Osteocyte (in vitro differentiated cells): ENCODE measurements at places on chromosomes 4 and X.

DNA sequence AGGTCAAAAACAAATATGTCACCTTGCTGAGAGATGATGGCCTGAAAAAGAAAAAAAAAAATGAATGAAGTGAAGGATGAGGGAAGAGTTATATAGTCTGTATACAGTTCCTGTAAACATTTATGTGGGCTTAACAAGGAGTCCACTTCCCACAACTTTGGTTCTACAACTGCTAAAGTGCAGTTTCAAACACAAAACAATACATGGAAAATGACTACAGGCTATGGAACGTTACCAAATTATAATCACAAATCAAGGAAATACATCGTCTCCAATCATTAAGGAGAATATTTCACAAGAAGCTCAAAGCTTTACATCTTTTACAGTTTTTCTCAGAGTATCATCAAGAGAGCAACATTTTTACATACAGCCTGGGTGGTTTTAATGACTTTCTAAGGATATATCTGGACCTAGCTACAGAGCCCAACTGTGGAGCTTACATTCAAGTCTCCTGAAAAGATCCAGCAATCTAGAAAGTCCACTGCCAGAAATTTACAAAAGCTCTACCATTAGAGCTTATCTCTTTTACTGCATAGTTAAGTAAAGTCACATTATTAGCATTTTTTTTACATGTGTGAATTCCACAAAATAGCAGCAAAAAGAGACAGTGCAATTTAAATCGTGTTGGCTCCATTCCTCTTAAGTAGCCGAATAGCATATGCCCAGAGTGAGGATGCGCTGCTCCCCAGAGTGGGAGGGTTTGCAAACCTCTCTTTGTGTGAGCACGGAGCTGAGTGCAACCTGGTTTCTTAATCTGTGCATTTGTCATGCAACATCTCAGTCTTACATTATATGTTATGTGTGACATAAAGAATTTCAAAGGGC is 128.3 kb downstream of the MANBA start:
- peaks cover 16% of the 10 kb centered on the region for H3K36me3 ChIP-seq
- peaks cover 3% of the 10 kb centered on the region for H3K4me1 ChIP-seq
- DNase-seq = no peak
- H3K27me3 ChIP-seq = no peaks in the 10 kb centered on the region

GRCh38 chrX:10939424-10939823 is 171.7 kb upstream of the HCCS start:
- DNase-seq = no peak
- no peak overlapping the region for H3K4me3 ChIP-seq

GRCh38 chr4:139533511-139533910 is 22.5 kb downstream of the SETD7 start:
- H3K4me3 ChIP-seq = no peak overlapping the region
- DNase-seq = no peak
- peaks cover 28% of the 10 kb centered on the region for H3K36me3 ChIP-seq
- H3K27ac ChIP-seq = no peak overlapping the region
- H3K4me1 ChIP-seq = peaks cover 10% of the 10 kb centered on the region

GRCh38 chr4:53558065-53558801 is 33.1 kb downstream of the LNX1 start:
- no peak for DNase-seq
- H3K27ac ChIP-seq = peak overlapping the region; percentile 51
- H3K27me3 ChIP-seq = no peaks in the 10 kb centered on the region
- H3K4me3 ChIP-seq = no peak overlapping the region
- H3K36me3 ChIP-seq = no peaks in the 10 kb centered on the region

DNA sequence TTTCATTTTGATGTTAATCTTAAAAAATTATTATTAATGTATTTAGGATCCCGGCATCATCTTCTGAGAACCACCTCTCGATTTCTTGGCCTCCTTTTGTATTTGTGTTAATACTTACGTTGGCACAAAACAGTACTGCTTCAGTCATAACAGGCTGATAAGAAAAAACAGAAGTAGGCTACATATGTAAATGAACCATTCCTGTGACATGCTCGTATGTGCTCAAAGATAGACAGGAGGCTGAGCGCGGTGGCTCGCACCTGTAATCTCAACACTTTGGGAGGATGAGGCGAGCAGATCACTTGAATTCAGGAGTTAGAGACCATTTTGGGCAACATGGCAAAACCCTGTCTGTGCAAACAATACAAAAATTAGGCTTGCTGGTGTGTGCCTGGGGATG is 109.4 kb upstream of the H2AZ1 start:
- H3K4me3 ChIP-seq = no peak overlapping the region
- peaks cover 11% of the 10 kb centered on the region for H3K4me1 ChIP-seq
- H3K36me3 ChIP-seq = no peaks in the 10 kb centered on the region
- H3K27me3 ChIP-seq = peaks cover 3% of the 10 kb centered on the region

- H3K4me1 ChIP-seq = no peaks in the 10 kb centered on the region
- peaks cover 4% of the 10 kb centered on the region for H3K27me3 ChIP-seq
- no peak overlapping the region for H3K27ac ChIP-seq
- no peak for DNase-seq
- no peak overlapping the region for H3K4me3 ChIP-seq
These were observed 60.4 kb upstream of the PLAC8 start for GRCh38 chr4:83174844-83175414.

- H3K4me1 ChIP-seq = peaks cover 8% of the 10 kb centered on the region
- H3K4me3 ChIP-seq = no peak overlapping the region
- no peak overlapping the region for H3K27ac ChIP-seq
- no peak for DNase-seq
- no peaks in the 10 kb centered on the region for H3K27me3 ChIP-seq
- peaks cover 11% of the 10 kb centered on the region for H3K36me3 ChIP-seq
These were observed 1413.6 kb downstream of the PCDH7 start for GRCh38 chr4:32133734-32134133.

DNA sequence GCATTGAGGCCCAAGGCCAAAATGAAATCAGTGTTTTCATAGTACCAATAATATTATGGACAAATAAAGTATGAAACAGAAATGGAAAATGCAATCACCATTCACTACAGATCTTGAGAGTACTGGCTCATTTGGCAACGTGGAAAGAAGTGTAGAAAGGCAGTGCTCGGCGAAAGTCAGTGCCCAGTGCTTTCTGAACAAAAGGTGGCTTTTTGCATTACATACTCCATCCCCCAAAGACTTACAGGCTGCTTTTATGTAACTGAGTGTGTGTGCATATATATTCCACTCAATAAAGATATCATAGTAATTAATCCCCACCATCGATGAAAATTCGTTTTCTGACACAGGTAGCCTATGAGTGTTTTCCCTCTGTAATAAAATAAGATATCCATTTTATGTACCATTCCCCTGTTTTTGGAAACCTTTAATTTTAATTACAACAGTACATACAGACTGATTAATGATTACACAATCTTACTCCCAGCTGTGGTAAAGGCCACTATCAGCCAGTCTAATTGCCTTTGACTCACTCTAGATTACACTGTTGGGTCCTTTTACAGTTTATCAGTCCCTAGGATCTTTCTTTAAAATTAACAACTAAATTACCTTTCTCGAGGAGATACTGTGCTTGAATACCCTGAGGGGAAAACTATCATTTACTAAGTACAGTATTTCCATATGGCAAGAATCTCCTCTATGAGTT is 65.9 kb downstream of the MAD2L1 start:
- no peak overlapping the region for H3K4me3 ChIP-seq
- H3K36me3 ChIP-seq = no peaks in the 10 kb centered on the region
- H3K4me1 ChIP-seq = no peaks in the 10 kb centered on the region
- H3K27me3 ChIP-seq = no peaks in the 10 kb centered on the region
- H3K27ac ChIP-seq = no peak overlapping the region

DNA sequence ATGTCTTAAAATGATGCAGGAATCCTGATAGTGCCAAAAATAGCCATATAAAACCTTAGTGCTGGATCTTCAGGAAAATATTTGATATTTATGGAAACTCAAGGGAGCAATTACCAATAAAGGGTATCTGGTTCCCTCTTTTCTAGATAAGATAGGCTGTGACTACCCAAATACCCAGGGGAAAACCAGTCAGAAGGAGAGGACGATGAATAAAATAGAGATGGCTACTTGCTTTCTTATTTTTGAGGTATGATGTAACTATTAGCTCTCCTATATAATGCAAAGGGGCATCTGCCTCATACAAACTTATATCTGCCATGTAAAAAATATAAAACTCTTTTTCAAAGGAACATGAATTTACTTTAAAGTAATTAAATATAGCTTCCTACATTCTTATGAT is 23.4 kb upstream of the COX18 start:
- H3K36me3 ChIP-seq = peaks cover 45% of the 10 kb centered on the region
- no peak overlapping the region for H3K27ac ChIP-seq
- no peaks in the 10 kb centered on the region for H3K27me3 ChIP-seq

DNA sequence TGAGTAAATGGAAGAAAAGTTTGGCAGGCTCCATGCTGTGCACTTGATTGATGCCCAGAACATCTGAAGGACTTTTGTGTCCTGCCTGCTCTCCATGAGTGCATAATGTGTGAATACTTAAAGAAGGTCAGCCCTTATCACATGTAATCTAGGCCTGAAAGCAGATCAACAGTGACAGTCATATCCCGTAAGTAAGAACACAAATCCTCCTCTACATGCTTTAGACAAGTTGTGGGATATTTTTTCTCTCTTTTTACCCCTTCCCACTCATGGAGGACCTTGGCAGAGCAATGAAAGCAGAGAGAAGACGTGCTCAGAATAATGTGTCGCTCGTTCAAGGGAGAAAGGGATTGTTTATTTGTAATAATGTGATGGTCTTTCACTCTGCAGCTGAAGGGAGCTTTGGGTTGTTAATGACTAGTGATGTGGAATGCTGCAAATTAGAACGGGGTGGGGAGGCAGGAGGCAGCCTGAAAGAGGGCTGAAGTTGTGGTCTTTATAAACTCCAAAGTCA is 286.6 kb downstream of the BMPR1B start:
- no peak overlapping the region for H3K27ac ChIP-seq
- H3K4me3 ChIP-seq = no peak overlapping the region
- no peak for DNase-seq
- H3K4me1 ChIP-seq = peaks cover 10% of the 10 kb centered on the region
- H3K27me3 ChIP-seq = no peaks in the 10 kb centered on the region

- DNase-seq = no peak
- no peaks in the 10 kb centered on the region for H3K36me3 ChIP-seq
- H3K27me3 ChIP-seq = no peaks in the 10 kb centered on the region
- H3K4me3 ChIP-seq = no peak overlapping the region
- H3K27ac ChIP-seq = no peak overlapping the region
These were observed 1601.5 kb upstream of the PCDH10 start for GRCh38 chr4:131547506-131547981.
